ENCODE measurements at places on chromosomes 1 and 21.

GRCh38 chr1:84918726-84919336, 25.8 kb upstream of the LPAR3 start:
- no peak for DNase-seq

DNA sequence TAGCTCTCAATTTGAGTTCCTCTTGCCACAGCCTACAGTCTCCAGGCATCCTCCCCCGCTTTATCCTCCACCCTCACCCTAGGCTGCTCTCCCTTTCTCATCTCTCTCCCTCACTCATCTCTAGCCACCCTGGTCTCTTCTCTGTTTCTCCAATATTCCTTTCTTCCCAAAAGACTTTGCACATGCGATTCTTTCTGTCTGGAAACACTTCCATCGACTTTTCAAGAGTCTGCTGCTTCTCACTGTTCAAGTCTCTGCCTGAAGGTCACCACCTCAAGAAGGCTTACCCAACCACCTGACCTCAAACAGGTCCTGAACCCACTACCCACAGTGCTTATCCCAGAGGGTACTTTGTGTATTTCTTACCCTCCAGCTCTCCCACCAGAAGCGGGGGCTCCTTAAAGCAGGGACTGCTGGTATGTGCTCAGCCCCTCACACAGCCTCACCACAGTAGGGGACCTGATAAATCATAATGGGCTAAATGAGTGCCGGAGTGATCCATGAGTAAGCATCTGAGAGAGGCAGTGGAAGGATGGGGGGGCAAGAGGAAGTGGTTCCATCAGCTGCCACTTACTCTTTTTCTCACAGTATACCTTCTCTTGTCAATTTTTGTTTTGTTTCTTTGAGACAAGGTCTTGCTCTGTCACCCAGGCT, 14.3 kb upstream of the KRTAP19-8 start:
- DNase-seq = no peak

- DNase-seq = no peak
Measured at GRCh38 chr21:38913120-38913892, 107.6 kb downstream of the ETS2 start.

- DNase-seq = peak; percentile 17
Measured at GRCh38 chr1:200359610-200360163, 50.1 kb downstream of the ZNF281 start.

GRCh38 chr1:54980528-54981241, at the start of gene TMEM61:
Gene TMEM61, plus strand, starts transcription at chr1:54980628. Its CDS starts 438 bp downstream, at chr1:54981066.
- DNase-seq = no peak

GRCh38 chr1:167752219-167752985, 30.6 kb downstream of the MPZL1 start:
- DNase-seq = no peak

GRCh38 chr1:16189921-16190621, 22.4 kb downstream of the ARHGEF19 start:
- DNase-seq = no peak

GRCh38 chr1:110207831-110208230, 2.3 kb upstream of the KCNC4 start:
- peak; percentile 85 for DNase-seq

- no peak for DNase-seq
Measured at GRCh38 chr1:29539971-29540370, 303.6 kb downstream of the PTPRU start.
